ENCODE measurements at places on chromosomes 1 and 21.
A peak's percentile ranks its signal among the peaks of the same experiment; 100 is the strongest.

DNA sequence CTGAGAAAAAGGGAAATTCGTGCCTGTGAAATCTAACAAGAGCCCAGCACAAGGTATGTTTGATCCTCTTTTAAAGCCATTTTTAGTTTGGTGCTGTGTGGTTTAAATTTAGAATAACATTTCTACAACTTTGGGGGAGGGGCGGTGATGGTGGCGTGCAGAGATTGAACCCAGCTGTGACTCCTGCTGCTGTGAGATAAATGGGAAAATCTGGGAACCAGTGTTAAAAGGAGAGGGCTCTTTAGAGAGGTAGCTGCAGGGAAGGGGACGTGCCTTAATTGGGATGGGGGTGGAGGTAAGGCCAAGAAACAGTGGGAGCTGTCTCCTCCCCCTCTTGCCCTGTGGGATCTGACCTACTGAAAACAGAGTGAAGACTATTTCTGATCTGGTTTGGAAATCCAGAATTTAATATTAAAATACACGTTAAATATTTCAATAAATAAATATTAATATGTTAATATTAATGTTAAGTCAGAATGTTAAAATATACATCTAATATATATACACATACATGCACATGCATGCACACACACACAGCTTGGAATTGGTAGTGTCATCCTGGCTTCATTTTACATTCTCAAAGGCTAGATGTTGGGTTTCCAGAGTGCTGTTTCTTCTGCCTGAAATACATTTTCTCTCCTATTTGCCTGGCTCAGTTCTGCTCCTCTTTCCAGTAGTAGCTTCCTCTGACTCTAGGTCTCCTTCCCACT is 30.1 kb upstream of the DNAJC6 start:
- DNase-seq = no peak

GRCh38 chr1:83620016-83620415 is 378.9 kb downstream of the TTLL7 start:
- no peak for DNase-seq

GRCh38 chr1:6037338-6037762 is 8.3 kb upstream of the KCNAB2 start:
- DNase-seq = no peak

DNA sequence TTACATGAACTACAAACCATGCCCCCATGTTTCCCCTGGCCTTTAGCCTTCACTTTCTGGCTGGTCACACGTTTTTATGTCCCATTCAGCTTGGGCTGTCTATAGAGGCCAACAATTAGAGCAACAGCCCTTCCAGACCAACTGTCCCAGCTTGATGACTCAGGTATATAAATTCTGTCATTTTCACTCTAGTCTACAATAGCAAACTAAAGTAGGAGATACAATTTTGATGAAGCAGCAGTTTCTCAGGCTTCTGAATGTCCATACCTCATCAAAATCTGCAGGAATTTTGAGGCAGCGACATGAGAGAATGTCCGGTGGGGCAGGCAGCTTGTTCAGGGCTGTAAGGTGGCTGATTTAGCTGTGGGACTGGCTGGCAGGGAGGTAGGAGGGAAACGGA is 45.6 kb upstream of the VAV3 start:
- DNase-seq = no peak

- DNase-seq = no peak
Observed at GRCh38 chr1:28966617-28967016, 52.2 kb downstream of the EPB41 start.

- DNase-seq = no peak
Observed at GRCh38 chr1:119225265-119225664, 84.8 kb upstream of the WARS2 start.

DNA sequence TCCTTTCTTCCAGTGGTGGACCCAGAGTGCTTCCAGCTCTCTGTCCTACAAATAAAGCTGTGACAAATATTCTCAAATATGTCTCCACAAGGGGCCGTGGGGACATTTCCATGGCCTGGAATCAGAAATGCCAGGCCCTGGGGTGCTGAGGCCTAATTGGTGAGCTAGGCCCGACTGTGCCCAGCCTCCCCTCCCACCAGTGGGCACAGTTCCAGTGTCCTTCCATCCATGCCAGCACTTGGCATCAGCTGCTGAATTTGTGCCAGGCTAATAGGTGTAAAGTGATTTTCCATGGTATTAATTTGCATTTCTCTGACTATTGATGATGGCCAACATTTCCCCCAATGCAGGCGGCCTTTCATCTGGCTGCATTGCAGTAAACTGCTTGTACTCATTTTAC is 48.5 kb upstream of the B3GALT5 start:
- no peak for DNase-seq

- DNase-seq = no peak
Observed at GRCh38 chr1:196306421-196306820, 301.8 kb downstream of the KCNT2 start.

DNA sequence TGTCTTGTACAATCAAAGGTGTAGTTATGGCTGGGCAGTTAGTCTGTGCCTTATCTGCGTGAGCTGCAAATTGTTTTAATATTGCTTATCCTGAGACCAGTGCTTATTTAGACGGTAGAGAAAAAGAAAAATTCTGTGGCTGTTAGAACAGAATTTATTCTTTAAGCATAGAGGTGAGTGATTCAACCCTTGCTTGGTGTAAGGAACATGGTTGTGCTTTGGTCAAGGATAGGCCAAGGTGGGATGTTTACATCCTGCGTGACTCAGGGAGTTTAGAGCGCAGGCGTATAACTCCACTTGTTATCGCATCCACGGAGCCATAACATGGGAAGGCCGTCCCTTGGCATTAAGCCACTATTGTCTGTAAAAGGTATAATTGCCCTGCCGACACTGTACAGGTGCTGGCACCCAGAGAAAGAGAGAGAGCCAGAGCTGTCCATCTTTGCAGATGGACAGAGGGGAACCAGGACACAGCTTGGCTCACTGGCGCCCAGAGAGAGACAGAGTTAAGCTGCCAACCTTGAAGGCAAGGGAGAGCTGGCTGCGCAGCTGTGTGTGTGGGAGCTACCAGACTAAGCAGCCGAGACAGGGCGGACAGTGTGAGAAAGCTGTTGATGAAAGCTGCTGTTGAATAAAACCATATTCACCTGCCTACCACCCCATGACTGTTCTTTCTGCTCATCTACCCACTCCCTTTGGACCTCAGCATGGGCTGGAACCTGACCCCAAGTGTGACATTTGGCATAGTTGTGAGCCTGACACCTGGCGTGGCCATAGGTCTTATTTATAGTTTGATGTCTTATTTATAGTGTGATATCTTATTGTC is 200.4 kb downstream of the DYRK1A start:
- DNase-seq = no peak

GRCh38 chr1:109935451-109935900 is 24.8 kb downstream of the CSF1 start:
- no peak for DNase-seq

GRCh38 chr1:56564615-56565014 is 14.7 kb downstream of the PLPP3 start:
- DNase-seq = no peak

- no peak for DNase-seq
Observed at GRCh38 chr1:118958140-118958539, 30.0 kb downstream of the TBX15 start.

GRCh38 chr1:36922071-36922470 is 112.2 kb downstream of the GRIK3 start:
- no peak for DNase-seq

- DNase-seq = no peak
Observed at GRCh38 chr1:29624320-29625083, 388.2 kb downstream of the PTPRU start.

DNA sequence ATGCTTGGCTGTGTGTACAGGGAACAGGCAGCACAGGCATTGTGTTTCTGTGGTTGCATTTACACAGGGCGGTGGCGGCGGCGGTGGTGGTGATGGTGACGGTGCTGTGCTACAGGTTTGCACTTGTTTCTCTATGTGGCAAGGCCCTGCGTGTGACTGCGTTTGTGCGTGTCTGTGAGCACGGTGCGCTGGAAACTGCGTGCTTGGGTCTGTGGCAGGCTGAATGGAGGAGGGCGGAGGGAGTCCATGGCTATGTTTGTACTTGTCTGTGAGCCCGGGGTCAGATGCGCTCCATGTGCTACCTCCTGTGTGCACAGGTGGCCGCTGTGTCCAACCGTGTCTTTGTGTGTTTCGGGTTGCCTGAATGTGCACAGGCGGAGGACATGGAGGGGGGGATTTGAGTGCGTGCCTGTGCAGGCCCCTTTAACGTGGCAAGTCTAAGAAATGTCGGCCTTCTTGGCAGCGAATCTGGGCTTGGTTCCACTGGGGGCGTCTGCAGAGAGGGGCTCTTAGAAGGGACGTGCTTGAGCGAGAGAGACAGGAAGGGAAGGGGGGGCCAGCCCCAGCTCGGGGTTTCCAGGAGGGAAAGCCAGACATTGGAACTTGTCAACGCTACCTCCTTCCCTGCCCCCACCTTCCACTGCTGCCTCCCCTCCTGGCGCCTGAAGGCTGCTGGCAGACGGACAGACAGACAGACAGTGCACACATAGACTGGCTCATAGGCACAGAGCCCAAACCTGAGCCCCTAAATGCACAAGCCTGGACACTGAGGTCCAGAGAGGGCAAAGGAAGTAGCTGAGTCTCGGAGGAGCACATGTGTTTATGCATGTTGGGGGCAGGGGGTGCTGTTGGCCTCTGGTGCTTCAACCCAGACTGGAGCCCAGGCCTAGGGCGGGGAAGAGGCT is 32.7 kb upstream of the WASF2 start:
- DNase-seq = peak; percentile 63

DNA sequence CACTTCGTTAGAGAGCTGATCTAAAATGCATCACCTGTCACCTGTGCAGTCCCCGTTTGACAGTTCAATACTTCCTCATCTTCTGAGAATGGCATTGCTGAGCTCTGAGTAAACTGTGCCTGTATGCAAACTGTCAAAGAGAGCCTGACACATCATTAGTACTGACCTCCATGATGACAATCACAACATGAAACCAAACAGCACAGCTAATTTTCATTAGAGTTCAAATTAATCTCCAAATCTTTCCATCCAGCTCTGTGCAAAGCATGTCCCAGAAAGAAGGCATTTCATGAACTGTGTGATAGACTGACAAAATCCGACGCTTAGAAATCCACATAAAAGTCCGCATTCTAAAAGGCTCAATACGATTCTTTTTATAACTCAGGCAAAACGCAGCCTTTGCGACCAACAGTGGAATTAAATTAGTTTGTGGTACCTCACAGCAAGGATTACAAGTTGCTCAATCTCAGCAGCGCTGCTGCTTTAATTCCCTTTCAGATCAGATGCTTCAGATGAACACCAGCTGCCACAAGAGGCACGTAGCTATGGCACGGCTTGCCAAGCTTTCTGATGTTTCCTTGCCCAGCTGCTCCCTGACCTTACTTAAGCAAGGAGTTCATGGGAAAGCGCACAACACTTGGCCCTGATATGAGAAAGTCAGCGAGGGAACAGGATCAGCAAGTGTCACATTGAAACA is 765.5 kb upstream of the PRMT6 start:
- DNase-seq = no peak

- DNase-seq = no peak
Observed at GRCh38 chr1:118202076-118202608, 17.1 kb upstream of the SPAG17 start.

DNA sequence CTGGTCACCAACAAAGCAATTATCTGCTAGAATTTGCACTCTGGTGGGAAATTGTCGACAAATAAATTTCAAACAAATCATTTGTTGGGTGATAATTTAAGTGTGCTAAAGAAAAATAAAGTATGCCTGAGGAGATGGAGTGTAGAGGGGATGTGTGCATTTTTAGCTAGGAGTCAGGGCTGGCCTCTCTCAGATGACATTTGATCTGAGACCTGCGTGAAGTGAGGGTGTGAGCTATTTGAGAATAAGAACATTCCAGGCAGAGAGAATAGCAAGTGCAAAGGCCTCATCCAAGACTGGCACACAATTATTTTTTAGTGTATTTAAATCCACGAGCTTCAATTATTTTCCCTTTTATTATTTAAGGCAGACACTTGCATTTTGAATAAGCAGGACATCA is 19.7 kb upstream of the S1PR1 start:
- no peak for DNase-seq

- no peak for DNase-seq
Observed at GRCh38 chr1:235881930-235882700, 15.4 kb upstream of the LYST start.

- DNase-seq = no peak
Observed at GRCh38 chr1:115893545-115893944, 52.6 kb upstream of the NHLH2 start.

GRCh38 chr1:174242856-174243255 is 83.5 kb downstream of the RABGAP1L start:
- DNase-seq = no peak

DNA sequence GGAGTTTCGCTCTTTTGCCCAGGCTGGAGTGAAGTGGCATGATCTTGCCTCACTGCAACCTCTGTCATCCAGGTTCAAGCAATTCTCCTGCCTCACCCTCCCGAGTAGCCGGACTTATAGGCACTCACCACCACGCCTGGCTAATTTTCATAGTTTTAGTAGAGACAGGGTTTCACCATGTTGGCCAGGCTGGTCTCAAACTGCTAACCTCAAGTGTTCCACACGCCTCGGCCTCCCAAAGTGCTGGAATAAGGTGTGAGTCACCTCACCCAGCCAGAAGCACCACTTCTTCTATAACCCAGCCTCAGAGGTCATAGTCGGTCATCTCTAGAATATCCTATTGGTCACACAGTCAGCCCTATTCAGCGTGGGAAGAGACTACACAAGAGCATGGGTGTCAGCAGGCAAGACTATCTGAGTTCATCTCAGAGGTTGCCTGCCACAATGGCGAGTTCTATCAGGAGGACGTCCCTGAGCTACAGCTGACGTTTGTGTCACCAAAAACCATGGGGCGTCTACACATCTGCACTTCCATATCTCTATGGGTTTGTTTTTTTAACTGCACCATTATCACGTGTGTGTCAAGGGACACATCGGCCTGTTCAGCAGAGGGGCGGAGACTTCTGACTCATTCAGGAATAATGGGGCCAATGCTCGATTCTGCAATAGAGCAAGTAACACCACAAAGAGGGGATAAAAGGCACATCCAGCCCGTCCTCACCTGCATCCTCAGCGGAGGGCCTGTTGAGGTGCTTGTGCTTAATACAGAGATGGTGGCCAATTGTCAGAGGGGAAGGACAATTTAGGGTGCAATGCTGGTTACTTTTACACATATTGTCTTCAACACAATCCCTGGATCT is 256.3 kb upstream of the IRF2BP2 start:
- DNase-seq = no peak

- no peak for DNase-seq
Observed at GRCh38 chr1:190908691-190909090, 431.0 kb upstream of the BRINP3 start.

DNA sequence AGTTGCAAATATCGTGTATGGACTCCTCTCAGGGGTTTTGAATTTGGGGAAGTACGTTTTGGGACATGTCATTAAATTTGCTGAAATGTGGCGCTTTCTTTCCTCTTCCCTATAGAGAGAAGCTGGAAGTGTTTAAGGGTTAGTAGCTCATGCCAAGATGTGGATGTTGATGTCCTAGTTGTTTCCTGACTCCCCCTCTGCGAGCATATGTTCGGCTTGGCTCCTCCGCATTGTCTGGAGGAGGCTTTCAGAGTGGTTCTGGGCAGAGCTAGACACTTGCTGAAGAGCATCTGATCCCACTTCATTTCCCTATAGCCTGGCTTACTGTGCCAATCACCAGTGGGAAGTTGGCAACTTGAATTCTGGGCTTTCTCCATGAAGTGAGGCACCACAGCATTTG is 347.4 kb upstream of the B3GALT2 start:
- no peak for DNase-seq

GRCh38 chr1:171258943-171259342 is 10.6 kb downstream of the FMO1 start:
- no peak for DNase-seq

Data from activated gamma-delta T cell treated with Interleukin-2 at 50 U/mL for 16 hours (primary cell).